Natural killer cell treated with Interleukin-12 subunit alpha and Interleukin-12 subunit beta and Interleukin-15 and Interleukin-18, amount 100 ng/mL, for 72 hours (primary cell): ENCODE measurements at places on chromosomes 3 and 15. TPM values are rescaled to one million over a fixed set of nuclear protein-coding genes. Genes with fewer than 3 reads are reported as not detected.

The NTRK3 gene
- 0.42 TPM for total RNA-seq

- H3K27ac ChIP-seq = no peak overlapping the region
- no peaks in the 10 kb centered on the region for H3K36me3 ChIP-seq
- no peaks in the 10 kb centered on the region for H3K27me3 ChIP-seq
- no peak overlapping the region for H3K4me3 ChIP-seq
Measured at GRCh38 chr3:33898901-33899300, 100.5 kb downstream of the PDCD6IP start.

- no peak overlapping the region for H3K27ac ChIP-seq
- H3K4me3 ChIP-seq = no peak overlapping the region
- H3K27me3 ChIP-seq = peaks cover 3% of the 10 kb centered on the region
- DNase-seq = no peak
Measured at GRCh38 chr3:98874602-98875249, 26.8 kb downstream of the DCBLD2 start.

The PLXNB1 gene
- 9.6 TPM for total RNA-seq

DNA sequence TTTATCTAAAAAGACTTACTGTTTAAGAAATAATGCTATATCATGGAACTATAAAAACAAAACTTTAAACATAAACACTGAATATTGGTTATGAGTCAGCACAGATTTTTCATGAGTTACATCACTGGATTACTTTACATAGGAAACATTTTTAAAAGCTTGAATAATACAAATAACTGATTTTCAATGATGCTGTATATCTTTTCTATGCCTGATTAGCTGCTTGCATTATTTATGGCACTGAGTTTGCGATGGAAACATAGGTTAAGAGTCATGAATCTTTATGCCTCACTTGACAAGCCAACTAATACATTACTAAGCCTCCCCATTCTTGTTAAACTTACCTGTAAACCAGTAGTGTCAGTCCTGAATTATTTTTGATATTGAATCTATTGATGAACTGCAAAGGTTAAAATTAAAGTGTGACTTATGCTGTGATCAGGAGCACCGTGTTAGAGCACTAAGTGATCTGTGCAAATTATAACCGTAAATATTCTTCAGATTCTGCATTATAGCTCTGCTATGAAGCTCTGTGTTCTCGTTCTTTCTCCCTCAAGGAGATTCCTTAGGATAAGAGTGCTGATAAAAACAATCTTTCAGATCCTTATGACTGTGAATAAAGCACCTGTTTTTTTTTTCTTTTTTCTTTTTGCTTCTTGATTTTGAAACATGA, 437.3 kb upstream of the BCHE start:
- H3K4me1 ChIP-seq = no peaks in the 10 kb centered on the region
- H3K27ac ChIP-seq = no peak overlapping the region
- DNase-seq = no peak
- H3K4me3 ChIP-seq = no peak overlapping the region

The BSN gene
- total RNA-seq = 0.39 TPM

- no peak overlapping the region for H3K4me3 ChIP-seq
- no peaks in the 10 kb centered on the region for H3K27me3 ChIP-seq
- no peaks in the 10 kb centered on the region for H3K36me3 ChIP-seq
- H3K4me1 ChIP-seq = peaks cover 10% of the 10 kb centered on the region
- H3K27ac ChIP-seq = no peak overlapping the region
Measured at GRCh38 chr3:141243271-141243707, 11.7 kb downstream of the PXYLP1 start.
